ENCODE measurements at places on chromosomes 2 and 18. TPM values are rescaled to one million over a fixed set of nuclear protein-coding genes. Genes with fewer than 3 reads are reported as not detected.

DNA sequence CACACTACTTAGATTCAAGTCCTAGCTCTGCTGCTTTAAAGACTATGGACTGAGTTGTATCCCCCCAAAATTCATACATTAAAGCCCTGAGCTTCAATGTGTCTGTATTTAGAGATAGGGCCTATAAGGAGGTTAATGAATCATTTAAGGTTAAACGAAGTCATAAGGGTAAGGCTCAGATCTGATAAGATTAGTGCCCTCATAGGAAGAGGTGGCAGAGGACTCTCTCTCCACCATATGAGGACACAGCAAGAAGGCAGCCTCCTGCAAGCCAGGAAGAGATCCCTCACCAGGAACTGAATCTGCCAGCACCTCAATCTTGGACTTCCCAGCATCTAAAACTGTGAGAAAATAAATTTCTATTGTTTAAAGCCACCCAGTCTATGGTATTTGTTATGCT lies 3.1 kb upstream of the CYTIP start:
- DNase-seq, result no peak

GRCh38 chr2:136055929-136056688 lies 61.8 kb downstream of the CXCR4 start:
- no peak for DNase-seq

- DNase-seq, result no peak
Observed at GRCh38 chr2:102224824-102225739, 38.3 kb downstream of the IL1RL2 start.

DNA sequence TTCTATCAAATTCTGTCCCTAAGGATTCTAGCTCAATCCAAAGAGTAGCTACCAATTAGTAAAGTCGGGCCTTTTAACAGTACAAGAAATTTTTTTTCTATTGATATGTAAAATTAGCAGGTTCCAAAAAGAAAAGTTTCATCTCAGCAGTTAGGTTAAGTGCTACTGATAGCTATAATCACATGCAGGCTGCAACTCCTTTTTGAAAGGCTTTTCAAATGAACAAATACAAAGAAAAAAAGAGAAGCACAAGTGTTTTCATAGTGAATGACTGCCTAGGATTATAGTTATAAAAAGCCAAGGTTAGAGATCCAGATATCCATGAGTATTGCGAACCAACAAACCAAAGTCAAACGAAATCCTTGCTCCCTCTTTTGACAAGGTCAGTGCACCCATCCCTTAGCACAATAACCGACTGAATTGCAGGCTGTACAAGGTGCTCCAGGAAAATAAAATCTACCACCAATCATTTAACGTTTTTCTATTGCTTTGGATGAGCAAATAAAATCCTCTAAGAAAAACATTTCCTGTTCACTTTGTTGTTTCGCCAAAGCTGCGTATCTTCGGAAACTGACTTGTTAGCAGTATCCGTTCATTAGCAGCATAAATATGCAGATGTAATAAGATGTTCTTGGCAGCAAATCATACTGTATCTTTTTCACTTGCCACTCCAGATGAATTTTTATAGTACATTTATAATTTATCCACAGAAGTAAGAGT lies 100.2 kb downstream of the SRBD1 start:
- DNase-seq, result no peak

- no peak for DNase-seq
Observed at GRCh38 chr2:1286929-1287328, 126.3 kb upstream of the TPO start.

GRCh38 chr18:41922176-41922575 lies 32.9 kb upstream of the PIK3C3 start:
- no peak for DNase-seq

DNA sequence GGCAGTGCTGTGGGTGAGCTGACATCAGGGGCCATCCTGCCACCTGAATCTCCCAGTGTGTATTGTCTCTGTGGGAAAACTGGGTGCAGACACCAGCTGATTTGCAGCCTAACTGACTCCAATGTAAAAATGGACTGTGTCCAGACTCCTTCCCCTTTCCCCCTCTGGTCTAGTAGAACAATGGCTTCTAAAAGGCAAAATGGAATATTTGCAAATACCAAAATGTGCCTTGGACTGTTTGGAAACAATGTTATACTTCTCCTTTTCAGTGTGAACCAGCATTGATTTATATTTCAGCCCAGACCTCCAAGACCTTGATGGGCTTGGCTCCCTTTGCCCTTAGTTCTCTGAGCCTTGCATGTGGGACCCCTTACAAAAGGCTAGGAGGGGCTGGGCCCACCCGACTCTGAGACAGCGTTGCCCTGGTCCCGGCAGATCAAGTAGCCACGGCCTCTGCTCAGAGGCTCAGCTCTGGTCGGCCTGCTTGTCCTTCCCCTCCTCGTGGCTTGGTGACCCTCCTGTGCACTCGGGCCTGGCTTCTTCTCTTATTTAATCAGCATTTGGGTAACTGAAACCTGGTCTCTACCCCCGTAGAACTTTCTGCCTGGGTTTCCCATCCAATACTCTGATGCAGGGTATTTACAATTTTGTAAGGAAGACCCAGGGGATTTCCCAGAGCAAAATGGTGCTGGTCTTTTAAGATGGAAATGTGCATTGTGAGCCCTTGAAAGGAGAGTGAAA lies 18.0 kb upstream of the ACKR3 start:
- DNase-seq, result no peak

- DNase-seq, result no peak
Observed at GRCh38 chr2:118371515-118371914, 283.2 kb downstream of the INSIG2 start.

DNA sequence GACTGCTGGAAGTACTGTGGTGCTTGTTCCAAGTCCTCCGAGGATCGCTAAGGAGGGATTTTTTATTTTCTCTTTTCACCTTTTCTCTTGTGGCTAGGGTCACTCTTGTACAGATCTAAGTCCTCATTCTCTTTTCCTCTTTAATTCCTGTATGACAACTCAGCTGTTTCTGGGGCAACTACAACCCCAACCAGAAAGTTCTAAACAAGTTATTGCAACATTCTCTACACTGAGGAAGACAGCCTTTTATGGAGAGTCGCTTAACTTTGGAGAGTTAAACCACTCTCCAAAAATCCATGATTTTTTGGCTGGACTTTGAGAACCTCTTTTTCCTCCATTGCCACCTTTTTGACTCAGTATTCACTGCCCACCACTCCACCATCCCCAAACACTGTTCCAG lies 74.0 kb upstream of the SESTD1 start:
- DNase-seq, result no peak

DNA sequence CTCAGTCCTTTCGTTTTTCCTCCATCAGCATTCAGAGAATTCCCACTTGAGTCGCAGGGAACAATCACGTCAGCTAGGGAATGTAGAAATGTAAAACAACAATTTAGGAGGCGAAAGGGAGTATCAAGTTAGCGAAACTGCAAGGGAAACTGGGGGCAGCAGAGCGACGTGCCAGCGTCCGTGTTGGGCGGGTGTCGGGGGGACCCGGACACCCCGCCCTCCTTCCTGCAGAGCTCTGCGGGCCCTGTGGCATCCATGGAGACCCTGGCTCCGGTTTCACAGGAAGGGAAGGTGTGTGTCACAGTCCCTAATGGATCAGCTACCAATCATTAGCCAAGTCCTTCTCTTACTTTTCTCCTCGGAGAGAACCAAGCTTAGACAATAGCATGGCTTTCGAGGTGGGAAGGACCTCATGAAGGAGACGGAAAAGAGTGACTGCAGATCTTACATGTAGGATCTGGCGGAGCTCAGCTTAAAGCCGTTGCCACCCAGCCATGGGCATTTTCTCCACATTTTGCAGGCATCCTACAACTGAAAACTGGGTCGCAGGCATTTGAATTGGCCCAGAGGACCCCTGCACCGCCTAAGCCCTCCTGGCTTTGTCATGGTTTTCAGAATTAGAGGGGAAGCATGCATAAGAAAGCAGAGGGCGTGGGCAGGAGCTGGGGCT lies 33.7 kb downstream of the SOX11 start:
- no peak for DNase-seq

- no peak for DNase-seq
Observed at GRCh38 chr2:31318361-31319336, 84.7 kb downstream of the EHD3 start.

DNA sequence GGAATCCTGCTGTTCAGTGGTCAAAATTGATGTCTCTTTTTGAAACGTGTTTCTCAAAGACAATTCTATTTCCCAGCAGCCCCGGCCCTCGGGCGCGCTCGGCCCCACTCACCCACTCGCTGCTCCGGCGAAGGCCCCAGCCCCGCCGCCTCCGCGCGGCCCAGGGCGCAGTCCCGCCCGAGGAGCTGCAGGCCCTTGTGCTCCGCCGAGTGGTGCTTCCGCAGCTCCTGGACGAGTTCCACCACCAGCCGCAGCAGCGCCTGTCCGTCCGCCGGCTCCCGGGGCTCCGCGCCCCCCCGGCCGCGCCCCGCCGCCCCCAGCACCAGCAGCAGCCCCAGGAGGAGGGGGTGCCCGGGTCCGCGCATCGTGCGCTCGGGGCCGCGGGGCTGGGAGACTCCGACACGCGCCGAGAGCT lies 413 bp downstream of the ALKAL2 start:
- no peak for DNase-seq

DNA sequence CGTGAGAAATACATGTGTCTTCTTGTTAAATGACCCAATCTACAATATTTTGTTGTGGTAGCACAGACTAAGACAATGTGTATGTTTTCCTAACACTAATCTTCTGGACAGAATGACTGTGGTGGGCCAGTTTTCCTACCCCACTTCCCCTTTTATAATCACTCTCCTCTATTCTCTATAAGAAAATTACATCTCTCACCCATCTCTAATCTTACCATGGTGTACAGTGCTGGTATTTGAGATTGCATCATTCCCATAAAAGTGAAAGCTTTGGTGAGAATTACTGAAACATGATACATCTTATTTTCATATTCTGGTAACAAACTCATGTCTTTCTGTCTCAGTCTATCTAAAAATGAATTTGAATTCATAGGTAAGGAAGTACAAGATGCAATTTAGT lies 40.5 kb downstream of the CAVIN2 start:
- DNase-seq, result no peak

The SPDYA gene
- 0.84 TPM for total RNA-seq

The TLX2 gene
- 0.37 TPM for total RNA-seq

The KIAA2012 gene
- total RNA-seq, result not detected

The SCYGR4 gene
- not detected for total RNA-seq

The CCT7 gene
- total RNA-seq, result 758 TPM
